ENCODE measurements at places on chromosomes 12 and 14.

DNA sequence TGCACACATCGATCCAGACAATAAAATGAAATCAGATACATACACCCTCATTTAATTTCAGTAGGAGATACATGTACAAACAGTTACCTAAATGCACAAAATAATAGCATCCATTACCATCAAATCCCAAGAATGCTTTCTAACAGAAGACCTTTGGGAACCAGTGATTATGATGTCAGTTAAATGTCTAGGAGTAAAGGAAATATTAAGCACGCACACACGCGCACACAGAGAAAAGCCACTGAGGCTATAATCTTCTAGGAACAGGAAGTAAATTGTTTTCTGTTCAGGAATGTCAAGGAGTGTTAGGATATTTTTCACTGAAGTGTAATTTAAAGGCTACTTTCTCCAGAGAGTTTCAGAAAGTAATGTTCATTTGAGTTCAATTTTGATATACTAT lies 250.1 kb downstream of the MDGA2 start:
- DNase-seq = no peak

GRCh38 chr12:26527682-26528081 lies 305.3 kb downstream of the ITPR2 start:
- DNase-seq = no peak

GRCh38 chr12:71124835-71125460 lies 32.9 kb downstream of the TSPAN8 start:
- DNase-seq = no peak

GRCh38 chr12:97503073-97503855 lies 40.7 kb downstream of the RMST start:
- no peak for DNase-seq

GRCh38 chr12:6914947-6915788 lies 788 bp downstream of the ENO2 start:
- DNase-seq = no peak

DNA sequence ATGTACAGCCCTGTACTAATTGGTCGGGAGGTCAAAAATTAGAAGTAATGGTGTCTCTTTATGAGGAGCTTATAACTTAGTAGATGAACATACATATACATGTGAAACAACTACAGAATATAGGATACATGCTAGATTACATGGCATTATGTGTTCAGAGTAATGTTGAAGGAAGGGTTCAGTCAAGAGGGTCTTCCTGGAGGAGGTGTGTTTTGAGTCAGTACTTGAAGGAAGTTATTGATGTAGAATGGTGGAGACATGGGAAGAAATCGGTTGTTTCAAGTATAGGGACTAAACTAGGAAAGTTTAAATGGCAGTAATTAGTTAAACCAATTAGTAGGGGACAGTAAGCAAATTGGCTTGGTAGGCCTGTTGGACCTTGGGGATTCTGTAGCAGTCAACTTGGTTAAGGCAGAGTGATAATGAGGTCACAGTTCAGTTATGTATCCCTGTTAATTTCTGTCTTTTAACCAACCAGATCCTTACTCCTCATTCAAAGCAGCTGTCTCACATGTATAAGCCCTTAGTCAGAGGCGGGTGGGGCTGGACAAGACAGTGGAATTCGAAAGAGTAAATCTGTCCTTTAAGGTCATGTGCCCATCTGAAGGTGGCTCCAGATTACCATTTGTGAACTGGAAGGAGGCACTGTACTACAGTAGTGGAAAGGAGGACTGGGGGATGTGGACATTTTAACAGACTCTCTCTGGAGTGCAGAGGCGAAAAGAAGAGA lies 3.5 kb upstream of the ANKRD52 start:
- no peak for DNase-seq

- no peak for DNase-seq
These were observed 445.0 kb downstream of the GXYLT1 start for GRCh38 chr12:41699658-41700057.

- DNase-seq = no peak
These were observed 232.0 kb upstream of the TMTC1 start for GRCh38 chr12:30015631-30016337.

- DNase-seq = no peak
These were observed 253.2 kb downstream of the NPAS3 start for GRCh38 chr14:33191855-33192254.

GRCh38 chr12:132953771-132954170 lies 2.3 kb downstream of the ZNF605 start:
- no peak for DNase-seq

DNA sequence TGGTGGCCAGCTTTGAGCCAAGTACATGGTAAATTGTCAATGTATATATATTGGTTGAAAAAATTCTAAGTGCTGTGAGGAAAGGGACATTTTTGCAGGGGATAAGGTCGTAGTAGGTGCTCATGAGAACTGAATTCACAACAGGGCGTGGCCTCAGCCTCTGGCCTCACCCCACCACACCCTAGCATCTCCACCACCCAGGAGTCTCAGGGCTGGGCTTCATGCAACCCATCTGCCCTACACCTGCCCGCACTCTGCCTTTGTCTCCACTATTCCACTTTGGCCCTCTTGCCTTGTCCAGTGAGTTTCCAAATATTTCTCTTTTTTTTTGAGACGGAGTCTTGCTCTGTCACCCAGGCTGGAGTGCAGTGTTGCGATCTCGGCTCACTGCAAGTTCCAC lies 22.1 kb upstream of the AQP2 start:
- DNase-seq = no peak

GRCh38 chr12:100936661-100937060 lies 142.1 kb downstream of the ANO4 start:
- no peak for DNase-seq

DNA sequence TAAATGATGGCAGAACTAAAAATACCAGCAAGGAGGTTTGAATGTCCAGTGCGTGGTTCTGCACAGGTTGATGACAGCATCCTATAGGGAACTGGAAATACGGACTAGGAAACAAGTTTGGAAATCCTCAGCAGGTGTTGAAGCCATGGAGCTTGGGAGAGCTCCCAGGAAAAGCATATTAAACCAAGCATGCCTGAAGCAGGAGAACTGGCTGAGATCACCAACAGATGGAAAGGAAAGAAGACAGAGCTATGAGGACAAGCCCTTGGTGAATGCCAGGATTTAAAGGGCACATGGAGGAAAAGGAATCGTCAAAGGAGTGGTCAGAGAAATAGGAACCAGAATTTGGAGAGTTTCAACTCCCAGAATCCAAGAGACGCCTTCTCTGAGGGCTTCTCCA lies 21.2 kb upstream of the ELK3 start:
- no peak for DNase-seq

DNA sequence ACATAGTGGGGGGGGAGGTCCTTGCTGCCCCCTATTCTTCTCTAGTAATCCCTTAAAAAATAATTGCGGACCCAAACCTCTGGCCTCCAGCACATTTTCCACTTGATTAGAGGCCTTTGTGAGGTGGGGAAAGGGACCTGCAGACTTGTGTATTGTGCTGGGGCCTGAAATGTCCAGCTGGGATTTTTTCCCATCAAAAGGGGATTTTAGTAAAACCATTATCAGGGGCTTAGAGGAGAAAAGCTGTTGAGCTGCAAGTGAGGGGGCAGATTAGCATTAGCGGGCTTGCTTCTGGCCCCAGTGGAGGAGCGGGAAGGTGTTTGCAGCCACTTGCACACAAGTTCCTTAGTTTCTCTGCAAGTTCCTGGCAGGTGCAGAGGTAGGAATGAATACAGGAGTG lies 13.9 kb downstream of the FBXL14 start:
- no peak for DNase-seq

DNA sequence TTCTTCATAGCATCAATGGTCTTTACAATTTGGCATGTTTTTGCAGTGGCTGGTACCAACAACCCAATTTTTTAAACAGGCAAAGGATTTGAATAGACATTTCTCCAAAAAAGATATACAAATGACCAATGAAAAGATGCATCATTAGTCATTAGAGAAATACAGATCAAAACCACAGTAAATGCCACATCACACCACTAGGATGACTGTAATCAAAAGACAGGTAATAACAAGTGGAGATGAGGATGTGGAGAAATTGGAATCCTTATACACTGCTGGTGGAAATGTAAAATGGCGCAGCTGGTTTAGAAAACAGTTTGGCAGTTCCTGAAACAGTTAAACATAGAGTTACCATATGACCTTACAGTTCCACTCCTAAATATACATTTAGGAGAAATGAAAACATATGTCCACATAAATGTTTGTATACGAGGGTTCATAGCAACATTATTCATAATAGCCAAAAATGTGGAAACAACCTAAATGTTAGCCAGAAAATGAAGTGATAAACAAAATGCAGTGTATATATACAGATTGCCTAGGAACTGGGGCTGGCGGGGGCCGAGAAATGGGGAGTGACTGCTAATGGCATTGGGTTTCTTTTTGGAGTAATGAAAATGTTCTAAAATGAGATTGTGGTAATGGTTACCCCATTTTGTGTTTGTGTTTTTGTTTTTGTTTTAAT lies 55.2 kb downstream of the TGFB3 start:
- no peak for DNase-seq

- no peak for DNase-seq
These were observed 7.5 kb downstream of the IKBIP start for GRCh38 chr12:98637068-98637467.

- no peak for DNase-seq
These were observed 7.6 kb downstream of the EVL start for GRCh38 chr14:100072783-100073346.

GRCh38 chr12:58225203-58225877 lies 284.0 kb downstream of the ATP23 start:
- no peak for DNase-seq

DNA sequence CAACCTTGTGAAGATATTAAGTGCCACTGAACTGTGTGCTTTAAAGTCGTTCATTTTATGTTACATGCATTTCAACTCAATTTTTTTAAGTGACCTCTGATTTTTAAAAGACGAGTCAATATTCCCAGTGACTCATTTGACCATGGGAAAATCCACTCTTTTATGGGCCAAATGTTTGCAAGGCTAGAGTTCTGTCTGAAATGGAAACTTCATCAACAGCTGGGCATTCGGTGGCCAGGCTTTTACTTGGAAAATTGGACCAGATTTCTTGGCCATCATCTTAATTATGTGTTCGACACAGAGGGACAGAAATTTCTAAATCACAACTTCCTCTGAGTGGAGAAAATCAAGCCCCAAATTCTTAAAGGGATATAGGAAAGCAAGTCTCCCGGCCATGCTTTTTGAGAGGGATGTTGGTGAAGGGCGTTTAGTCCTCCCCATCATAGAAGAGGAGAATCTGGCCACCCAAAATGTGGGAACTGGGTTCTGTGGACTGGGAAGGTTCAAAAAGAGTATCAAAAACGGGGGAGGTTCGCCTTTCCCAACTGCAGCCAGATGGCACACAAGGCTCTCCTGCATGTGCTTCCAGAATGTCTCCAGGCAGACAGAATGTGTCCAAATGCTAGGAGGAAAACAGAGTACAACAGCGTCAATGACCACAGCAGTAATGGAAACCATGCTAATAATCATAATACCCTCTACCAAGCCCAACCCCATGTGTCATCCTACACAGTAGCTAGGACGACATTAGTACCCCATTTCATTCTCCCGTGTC lies 40.9 kb upstream of the FZD10 start:
- no peak for DNase-seq

- DNase-seq = no peak
These were observed 669.0 kb downstream of the BCL11B start for GRCh38 chr14:98602983-98603382.

DNA sequence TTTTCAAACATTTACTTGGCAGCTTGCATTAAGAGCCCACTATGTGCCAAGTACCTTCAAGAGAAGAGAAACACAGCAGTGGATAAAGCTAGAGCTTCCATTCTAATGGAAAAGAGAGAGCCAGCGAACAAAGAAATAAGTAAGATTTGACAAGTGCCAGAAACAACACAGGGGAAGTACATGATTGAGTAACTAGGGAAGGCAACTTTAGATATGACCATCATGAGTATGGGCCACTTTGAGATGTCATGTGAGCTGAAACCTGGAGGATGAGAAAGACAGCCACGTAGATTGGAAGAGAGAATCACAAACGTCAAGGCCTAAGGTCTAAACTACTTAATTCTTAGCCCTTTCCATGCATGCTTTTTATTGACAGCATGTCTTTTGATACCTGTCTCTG lies 121.4 kb downstream of the ITPR2 start:
- DNase-seq = no peak

DNA sequence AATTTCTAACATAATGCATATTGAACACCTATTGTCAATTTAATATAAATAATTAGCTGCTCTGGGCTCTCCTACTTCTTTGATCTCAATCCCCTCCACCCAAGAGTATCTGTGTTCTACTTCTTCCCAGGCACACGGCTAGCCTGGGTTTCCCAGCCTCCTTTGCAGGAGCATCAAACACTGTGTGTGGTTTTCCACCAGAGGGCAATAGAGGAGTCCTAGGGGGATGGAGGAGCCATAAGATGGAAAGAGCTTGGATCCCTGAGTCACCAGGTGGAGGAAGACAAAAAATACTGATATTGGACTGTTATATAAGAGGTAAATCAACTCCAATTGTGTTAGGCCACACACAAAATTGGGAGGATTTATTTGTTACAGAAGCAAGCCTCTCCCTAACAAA lies 333.7 kb downstream of the GLT1D1 start:
- DNase-seq = no peak

DNA sequence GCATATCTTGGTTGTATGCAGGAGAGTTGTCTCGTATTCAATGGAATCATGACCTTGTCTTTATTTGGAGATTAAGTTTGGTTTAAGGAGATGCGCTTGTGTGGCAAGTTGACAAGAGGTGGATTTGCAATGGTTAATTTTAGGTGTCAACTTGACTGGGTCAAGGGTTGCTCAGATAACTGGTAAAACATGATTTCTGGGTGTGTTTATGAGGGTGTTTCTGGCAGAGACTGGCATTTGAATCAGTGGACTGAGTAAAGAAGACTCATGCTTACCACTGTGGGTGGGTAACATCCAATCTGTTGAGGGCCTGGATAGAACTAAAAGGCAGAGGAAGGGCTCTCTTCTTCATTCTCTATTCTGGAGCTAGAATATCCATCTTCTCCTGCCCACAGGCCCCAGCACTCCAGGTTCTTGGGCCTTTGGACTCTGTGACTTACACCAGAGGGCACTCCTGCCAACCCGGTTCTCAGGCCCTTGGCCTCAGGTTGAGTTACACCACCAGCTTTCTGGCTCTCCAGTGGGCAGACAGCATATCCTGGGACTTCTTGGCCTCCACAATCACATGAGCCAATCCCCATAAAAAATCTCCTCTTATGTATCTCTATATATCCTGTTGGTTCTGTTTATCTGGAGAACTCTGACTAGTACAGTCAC lies 141.5 kb upstream of the ARID2 start:
- no peak for DNase-seq

GRCh38 chr12:30104971-30105370 lies 321.2 kb upstream of the TMTC1 start:
- no peak for DNase-seq

GRCh38 chr12:118307069-118307954 lies 65.4 kb downstream of the TAOK3 start:
- no peak for DNase-seq

DNA sequence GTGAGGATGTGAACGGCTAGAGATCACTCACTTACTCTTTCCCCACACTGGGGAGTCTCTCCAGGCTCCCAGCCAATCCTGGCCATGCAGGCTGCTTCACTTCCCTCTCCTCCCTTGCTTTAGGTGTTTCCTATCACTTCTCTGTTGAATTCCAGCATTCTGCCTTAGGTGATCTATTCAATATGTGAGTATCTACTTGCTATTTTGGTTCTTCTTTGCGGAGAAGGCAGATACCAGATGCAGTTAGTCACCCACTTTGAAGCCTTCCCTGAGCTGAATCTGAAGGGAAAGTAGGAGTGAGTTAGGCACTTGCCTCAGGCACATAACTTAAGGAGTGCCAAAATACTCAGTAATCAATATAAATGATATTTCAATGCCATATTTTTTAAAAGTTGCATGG lies 36.0 kb upstream of the FAR2 start:
- DNase-seq = no peak
